Renal cortex interstitium (tissue), 15 donors: ENCODE measurements at places on chromosomes 11 and 22. TPM values are rescaled to one million over a fixed set of nuclear protein-coding genes. Genes with fewer than 3 reads are reported as not detected.

POU2AF2 gene
- polyA plus RNA-seq = not detected

PANX3 gene
- not detected for polyA plus RNA-seq

- no peak for DNase-seq
Measured at GRCh38 chr11:120398132-120398531, 61.9 kb downstream of the ARHGEF12 start.

- DNase-seq = no peak
Measured at GRCh38 chr11:84902445-84902844, 724.7 kb downstream of the DLG2 start.
